ENCODE measurements at places on chromosomes 4 and X. TPM values are rescaled to one million over a fixed set of nuclear protein-coding genes. Genes with fewer than 3 reads are reported as not detected.

Gene SPANXD
- total RNA-seq = not detected

Gene THOC2
- total RNA-seq = 46.1 TPM

Gene RENBP
- 0.10 TPM for total RNA-seq

Gene BST1
- 18.4 TPM for total RNA-seq

Gene ENOPH1
- total RNA-seq = 33.2 TPM

Gene TLR2
- 0.16 TPM for total RNA-seq

Gene MAOB
- total RNA-seq = 0.16 TPM

Gene TEX13C
- not detected for total RNA-seq

Gene CT45A2
- not detected for total RNA-seq

Gene CHRDL1
- total RNA-seq = 0.06 TPM

Gene ZNF732
- not detected for total RNA-seq

Gene RAB41
- not detected for total RNA-seq

Gene DRP2
- total RNA-seq = 0.18 TPM

Gene EMCN
- not detected for total RNA-seq

Gene ARX
- 0.58 TPM for total RNA-seq

Gene HPF1
- 14.8 TPM for total RNA-seq

Gene EVC2
- total RNA-seq = 2.7 TPM

Gene RHOXF1
- not detected for total RNA-seq

Gene LGI2
- 0.11 TPM for total RNA-seq

Gene GIMD1
- not detected for total RNA-seq

Gene PNMA3
- 0.19 TPM for total RNA-seq

Gene GYPA
- not detected for total RNA-seq

Gene WNK3
- total RNA-seq = not detected

Gene SPP1
- 151 TPM for total RNA-seq

Gene SMR3B
- total RNA-seq = not detected

Gene VCX3B
- total RNA-seq = not detected

Gene FAM9B
- total RNA-seq = not detected

Gene AP1S2
- total RNA-seq = 18.5 TPM

Gene CFAP47
- total RNA-seq = not detected

Gene CRMP1
- 3.2 TPM for total RNA-seq

Gene PNCK
- 0.37 TPM for total RNA-seq

Gene SERPINA7
- total RNA-seq = not detected

Gene JADE1
- total RNA-seq = 19.0 TPM

Gene APELA
- not detected for total RNA-seq

Gene ANTXR2
- 3.6 TPM for total RNA-seq

Gene ZNF157
- not detected for total RNA-seq

Gene CT47B1
- total RNA-seq = 0.07 TPM

Gene ARMCX1
- 0.68 TPM for total RNA-seq

Gene TMEM35A
- total RNA-seq = not detected

Gene PPP3CA
- total RNA-seq = 24.7 TPM

Gene DGKK
- not detected for total RNA-seq

Gene GLOD5
- total RNA-seq = not detected

Gene TLR8
- not detected for total RNA-seq

Gene NHSL2
- total RNA-seq = 0.41 TPM

Gene ABLIM2
- 1.7 TPM for total RNA-seq

Gene ZCCHC18
- total RNA-seq = 0.07 TPM

Gene NLGN4X
- not detected for total RNA-seq

Gene MAGEC3
- not detected for total RNA-seq
